ENCODE measurements at places on chromosomes 4 and X. TPM values are rescaled to one million over a fixed set of nuclear protein-coding genes. Genes with fewer than 3 reads are reported as not detected.

- no peak for DNase-seq
Observed at GRCh38 chr4:4818415-4819212, 40.9 kb upstream of the MSX1 start.

- no peak for DNase-seq
Observed at GRCh38 chr4:136390824-136391223, 1141.5 kb downstream of the PCDH18 start.

DNA sequence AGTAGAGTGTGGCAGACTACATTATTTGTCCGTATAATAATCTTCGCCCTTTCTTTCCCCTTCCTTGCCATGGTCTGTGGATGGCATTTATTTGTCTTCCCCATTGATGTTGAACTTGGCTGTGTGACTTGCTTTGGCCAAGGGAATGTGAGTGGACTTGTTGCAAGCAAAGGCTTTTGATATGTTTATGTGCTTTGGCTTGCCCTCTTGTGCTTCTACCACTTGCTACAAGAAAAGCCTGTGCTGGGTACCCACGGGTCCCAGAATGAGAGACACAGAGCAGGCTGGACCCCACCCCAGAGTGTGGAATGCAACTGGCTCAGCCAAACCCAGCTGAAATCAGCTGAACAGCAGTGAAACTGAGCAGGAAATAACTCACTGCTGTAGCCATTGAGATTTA is 63.0 kb downstream of the FAM184B start:
- DNase-seq, result no peak

GRCh38 chrX:46634577-46634976 is 61.0 kb downstream of the CHST7 start:
- DNase-seq, result no peak

DNA sequence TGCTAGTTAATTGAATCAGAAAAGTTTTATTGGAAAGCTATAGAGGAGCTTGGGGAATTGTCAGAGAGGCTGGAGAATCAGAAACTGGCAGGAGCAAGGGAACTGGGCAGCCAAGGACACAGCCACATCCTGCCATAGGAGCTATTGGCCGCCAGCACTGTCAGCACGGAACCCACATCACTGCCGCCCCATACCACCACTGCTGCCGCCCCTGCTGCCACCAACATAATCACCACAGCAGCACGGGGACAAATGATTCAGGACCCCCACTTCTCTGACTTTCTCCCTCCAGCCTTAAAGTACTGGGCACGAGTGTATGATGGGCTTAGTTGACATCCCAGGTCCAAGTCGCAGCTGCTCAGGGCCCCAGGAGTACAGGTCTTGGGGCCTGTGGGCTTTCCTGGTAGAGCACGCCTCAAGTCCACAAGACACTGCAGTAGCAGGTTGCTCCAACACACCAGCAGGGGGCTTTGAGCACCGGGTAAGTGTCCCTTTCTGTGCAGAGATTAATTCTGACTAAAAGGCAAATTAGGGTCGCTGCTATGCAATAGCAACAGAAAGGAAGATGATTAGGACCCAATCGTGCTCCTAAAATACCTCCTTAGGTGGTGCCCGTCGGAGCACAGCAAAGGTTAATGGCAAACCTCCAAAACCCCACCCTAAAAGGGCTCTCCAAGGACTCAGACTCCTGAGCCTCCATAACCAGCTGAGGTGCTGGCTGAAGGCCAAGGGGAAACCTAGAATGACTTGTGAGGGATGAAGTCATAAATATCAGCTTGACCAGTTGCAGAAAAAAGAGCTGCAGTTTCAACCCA is 6.9 kb downstream of the PJA1 start:
- DNase-seq, result peak; percentile 74

DNA sequence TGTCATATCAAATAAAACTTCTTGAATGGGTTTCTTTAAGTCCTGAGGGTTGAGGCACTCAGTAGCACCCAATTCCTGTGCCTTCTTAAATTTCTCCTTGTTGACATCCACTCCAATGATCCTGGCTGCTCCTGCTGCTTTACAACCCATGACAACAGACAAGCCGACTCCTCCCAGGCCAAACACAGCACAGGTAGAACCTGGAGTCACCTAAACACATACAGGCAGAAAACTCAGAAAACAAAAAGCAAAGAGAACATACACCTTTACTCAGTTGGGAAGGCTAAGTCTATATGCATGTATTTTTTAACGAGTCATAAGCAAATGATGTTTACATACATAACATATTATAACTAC is 10.3 kb downstream of the ADH6 start:
- no peak for DNase-seq

DNA sequence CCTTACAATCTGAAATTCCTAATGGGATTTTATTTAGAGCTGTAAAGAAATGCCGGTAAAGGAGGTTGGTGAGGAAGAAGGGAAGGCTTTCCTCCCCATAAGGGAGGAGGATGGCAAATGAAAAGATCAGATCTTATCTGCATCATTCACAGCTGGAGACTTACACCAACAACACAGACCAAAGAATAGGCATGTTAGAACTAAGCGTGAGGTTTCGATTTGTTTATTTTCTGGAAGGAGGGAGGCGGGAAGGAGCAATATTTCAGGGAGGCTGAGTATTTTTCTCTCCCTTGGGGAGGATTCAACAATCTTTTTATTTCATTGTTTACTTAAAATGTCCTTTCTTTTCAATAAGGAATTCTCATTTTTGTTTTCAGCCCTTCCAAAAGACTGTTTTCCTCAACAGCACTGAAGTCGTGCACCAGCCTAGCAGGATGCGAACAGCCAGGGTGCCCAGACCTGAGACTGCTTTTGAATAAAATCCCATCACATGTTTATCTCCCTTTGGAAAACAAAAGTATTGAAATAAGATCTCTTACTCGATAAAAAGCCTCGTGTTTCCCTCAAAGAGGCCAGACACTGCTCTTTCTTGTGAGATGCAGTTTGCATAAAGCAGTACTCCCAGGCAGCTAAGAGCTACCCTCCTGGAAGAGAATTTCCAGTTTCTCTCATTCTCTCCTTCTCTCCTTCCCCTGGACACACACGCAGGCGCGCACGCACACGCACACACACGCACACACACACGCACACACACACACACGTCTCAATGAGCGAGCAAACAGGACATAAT is 236.1 kb downstream of the MGST2 start:
- no peak for DNase-seq

DNA sequence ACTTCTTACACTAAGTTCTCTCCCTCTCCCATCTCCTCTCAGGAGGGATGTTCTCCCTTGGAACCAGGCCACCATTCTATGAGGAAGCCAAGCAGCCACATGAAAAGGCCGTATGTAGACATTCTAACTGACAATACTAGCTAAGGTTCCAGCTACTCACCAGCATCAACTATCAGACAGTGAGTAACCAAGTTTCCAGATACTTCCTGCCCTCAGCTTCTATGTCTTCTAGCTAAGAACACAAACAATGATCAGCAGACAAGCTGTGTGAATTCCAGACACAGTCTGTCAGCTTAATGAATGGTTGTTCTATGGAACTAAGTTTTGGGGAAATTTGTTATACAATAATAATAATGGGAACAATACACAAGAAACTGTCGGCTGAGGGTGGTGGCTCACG is 50.8 kb downstream of the SMIM14 start:
- no peak for DNase-seq

DNA sequence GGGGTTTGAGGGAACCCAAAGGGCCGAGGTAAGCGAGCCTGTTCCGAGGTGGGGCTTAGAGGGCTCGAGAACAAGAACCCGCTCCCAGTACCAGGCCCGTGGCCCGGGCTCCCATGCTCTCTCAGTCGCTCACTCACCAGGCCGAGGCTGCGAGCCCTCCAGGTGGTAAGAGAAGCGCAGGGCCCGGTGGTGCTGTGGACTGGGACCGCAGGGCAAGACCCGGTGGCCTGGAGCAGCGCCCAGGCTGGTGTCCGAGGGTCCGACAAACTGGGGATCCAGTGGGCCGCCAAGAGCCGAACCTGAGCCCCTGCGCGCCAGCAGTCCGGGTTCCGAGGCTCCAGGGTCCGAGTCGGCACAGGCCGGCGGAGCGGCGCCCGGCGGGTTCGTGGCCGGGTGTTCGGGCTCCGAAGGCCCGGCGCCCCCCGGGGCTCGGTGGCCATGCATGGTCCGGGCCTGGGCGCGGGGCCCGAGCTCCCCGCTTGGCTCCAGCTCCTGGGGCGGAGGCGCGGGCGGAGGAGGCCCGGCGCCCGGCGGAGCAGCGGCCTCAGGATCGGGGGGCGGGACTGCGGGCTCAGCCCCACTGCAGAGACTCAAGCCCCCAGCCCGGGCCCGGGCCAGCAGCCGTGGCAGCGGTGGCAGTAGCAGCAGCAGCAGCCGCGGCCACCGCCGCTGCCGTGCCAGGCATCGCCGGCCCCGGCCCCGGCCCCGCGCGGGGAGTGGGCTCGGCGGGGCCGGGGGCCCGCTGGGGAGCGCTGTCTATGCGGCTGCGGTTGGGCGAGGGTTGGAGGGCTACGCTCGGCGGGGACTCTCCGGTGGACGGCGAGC is 833 bp downstream of the FGD1 start:
- DNase-seq, result no peak

- no peak for DNase-seq
Observed at GRCh38 chr4:183541752-183542040, 36.8 kb downstream of the ING2 start.

DNA sequence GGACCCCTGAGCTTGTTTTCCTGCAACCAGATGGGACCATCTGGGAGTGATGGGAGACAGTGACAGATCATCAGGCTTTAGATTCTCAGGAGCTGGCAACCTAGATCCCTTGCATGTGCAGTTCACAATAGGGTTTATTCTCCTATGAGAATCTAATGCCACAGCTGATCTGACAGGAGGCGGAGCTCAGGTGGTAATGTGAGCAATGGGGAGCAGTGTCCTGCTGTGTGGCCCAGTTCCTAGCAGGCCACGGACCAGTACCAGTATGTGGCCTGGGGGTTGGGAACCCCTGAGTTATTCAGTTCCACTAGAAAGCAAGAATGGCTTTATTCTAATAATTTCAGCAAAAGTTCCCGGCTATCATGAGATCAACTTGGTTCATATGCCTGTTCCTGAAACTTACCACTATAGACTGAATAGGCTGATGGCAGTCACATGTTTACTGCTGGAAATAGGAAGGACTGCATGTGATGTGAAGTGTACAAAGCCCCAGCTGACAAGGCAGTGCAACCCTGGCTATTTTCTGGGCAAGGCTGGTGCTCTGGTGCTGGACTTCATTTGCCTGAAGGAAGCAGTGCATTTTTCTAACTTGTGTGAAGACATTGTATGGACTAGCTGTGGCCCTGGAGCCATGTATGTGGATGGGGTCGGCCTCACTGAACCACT is 107.2 kb downstream of the SPRY1 start:
- no peak for DNase-seq

- no peak for DNase-seq
Observed at GRCh38 chr4:176910646-176911045, 117.9 kb upstream of the VEGFC start.

GRCh38 chr4:163697121-163697520 is 202.6 kb downstream of the TMA16 start:
- DNase-seq, result no peak

DNA sequence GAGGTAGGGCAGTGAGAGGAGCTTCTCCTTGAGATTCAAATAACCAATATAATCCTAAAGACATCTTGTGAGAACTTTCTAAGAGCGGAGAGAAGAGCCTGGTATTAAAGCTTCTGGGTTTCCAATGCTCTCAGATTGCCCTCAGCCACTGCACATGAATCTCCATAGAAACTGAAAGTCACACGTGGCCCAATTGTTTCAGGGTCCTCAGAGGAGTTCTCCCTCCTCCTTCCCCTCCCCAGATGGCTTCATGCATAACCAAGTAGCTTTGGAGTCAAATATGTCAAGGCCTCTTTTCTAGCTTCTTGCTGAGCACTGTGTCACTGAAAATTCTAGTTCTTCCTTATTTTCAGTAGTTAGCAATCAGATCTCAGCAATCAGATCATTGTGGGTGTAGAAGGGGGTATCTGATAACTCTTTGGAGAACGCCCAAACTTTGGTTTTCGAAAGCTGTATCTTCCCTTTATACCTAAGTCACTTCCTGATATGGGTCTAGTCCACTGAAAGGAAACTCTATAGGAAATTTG is 2.2 kb downstream of the BTK start:
- no peak for DNase-seq

DNA sequence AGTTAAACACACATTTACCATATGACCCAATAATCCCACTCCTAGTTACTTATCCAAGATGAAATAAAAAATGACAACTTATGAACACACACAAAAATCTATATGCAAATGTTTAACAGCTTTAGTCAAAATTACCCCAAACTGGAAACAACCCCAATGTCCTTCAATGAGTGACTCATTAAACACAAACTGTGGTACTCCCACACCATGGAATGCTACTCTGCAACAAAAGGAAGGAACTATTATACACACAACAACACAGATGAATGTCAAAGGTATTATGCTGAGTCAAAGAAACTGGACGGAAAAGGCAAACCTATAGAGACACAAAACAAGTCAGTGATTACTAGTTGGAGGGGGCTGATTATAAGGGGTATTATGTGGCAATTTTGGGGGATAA is 40.5 kb downstream of the MED14 start:
- DNase-seq, result no peak

DNA sequence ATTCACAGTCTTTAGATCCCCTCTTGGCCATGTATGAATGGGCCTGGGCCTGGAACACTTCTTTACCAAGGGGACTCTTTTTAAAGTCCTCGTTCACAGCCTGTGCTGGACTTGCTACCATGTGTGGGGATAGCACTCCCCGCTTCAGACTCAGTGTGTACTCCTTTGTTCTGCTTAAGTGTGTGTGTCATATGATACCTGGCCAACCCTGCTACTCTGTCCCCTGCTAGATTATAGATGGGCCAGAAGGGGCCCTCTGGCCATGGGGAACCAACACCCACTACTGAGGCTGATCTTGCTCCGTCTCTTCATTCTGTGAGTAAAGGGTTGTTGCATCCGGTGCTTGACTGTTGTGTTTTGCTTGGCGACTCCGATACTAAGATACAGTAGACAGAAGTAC is 8.0 kb downstream of the CCDC110 start:
- DNase-seq, result no peak

DNA sequence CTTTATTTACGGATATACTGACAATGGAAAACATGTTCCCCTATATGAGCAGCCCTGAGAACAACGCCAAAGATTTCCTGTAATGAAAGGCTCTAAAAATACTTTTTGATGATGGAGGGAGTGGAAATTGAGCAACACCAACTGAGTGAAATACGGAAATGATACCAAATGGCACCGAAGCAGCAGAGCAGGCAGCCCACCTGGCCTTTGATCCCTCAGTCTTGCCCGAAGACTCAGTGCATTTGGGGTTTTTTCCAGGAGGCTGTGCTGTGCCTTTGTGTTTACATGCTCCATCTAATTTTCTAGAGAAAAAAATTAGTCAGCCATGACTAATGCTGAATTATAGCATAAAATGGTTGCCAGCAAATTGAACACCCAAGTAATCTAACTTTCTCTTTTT is 169.9 kb upstream of the RBPJ start:
- DNase-seq, result no peak

- DNase-seq, result no peak
Observed at GRCh38 chrX:71636438-71637252, 18.3 kb upstream of the CXCR3 start.

GRCh38 chrX:77755561-77755960 is 30.5 kb downstream of the ATRX start:
- no peak for DNase-seq

- DNase-seq, result no peak
Observed at GRCh38 chrX:43002526-43003203, 224.7 kb upstream of the PPP1R2C start.

Gene P2RY8
- total RNA-seq, result not detected

Gene KCNE5
- total RNA-seq, result 0.71 TPM

Gene ENPEP
- not detected for total RNA-seq

Gene HTATSF1
- total RNA-seq, result 46.0 TPM

Gene BMPR1B
- total RNA-seq, result 9.2 TPM

Gene WFS1
- 23.4 TPM for total RNA-seq

Measured in Calu3 (cell line).